CD4-positive, alpha-beta T cell treated with Interleukin-15 for 1 hour (primary cell): ENCODE measurements at places on chromosomes 1 and 21.

GRCh38 chr1:71885171-71885570 lies 397.2 kb downstream of the NEGR1 start:
- no peak for DNase-seq

DNA sequence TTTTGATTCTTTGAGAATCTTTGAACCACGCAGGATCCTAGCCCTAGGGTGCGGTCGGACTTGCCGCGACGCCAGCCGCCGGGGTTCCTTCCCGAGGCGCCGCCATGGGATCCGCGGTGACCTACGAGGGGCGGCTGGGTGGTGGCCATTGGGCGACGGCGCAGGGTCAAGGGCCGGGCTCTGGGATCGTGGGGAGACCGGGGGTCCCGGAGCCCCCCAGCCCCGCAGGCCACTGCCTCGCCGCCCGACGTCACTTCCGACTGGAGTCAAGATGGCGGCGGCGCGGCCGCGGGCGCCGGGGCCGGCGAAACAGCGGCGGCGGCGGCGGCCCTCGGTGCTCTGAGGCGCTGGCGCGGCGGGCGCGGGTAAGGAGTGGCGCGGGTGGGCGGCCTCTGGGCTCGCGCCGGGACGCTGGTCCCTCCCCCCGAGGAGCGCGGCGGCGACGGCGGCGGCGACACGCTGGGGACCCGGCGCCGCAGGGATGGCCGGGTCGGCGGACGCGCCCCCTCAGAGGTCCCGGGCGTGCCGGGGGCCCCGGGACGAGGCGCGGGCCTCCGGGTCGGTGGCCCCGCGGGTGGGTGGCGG lies at the start of gene PRDM2:
TSS of gene PRDM2 (plus strand) at position 253 of the 585 bp plus-strand sequence. CDS start 15,418 bp downstream, outside the sequence.
- DNase-seq, result peak; percentile 68

DNA sequence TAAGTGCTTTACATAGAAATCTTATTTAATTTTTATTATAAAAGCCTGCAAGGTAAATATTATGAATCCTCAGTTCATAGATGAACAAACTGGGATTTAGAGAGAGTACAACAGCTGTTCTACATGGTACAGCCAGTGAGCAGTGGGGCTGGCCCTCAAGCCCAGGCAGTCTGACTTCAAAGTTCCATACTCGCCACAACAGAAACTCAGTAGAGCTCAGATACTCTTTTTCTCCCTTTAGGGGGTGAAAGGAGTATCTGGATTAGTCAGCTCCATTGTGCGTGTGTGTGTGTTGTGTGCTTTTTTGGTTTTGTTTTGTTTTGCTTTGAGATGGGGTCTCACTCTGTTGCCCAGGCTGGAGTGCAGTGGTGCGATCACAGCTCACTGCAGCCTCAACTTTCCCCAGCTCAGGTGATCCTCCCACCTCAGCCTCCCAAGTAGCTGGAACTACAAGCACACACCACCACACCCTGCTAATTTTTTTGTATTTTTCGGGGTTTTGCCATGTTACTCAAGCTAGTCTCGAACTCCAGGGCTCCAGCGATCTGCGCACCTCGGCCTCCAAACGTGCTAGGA lies 378.5 kb downstream of the SMYD3 start:
- DNase-seq, result no peak

DNA sequence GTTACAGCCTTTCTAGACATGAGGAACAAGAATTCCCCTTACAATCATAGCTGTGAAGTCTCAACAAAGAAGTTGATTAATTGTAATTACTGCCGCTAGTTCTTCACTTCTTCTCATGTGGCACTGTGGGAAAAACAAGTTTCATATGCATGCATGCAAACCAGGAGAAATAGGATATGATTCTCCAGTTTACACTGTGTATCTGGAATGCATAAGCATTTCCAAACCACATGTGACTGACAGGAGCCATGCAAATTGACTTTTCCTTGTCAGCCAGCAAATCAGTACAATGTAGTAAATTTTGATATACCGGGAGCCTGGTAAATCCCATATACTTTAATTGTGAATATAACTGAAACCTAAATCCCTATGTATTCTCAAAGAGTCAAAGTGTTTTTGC lies 279.3 kb downstream of the PAPPA2 start:
- no peak for DNase-seq

- no peak for DNase-seq
Measured at GRCh38 chr1:60573726-60574409, 500.3 kb upstream of the C1orf87 start.

DNA sequence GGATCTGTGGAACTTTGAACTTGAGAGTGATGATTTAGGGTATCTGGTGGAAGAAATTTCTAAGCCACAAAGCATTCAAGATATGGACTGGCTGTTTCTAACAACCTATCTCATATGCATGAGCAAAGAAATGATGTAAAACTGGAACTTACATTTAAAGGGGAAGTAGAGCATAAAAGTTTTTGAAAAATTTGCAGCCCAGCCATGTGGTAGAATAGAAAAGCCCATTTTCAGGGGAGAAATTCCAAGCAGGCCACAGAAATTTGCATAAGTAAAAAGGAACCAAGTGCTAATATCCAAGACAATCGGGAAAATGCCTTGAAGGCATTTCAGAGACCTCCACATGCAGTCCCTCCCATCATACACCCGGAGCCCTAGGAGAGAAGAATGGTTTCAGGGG lies 15.7 kb downstream of the RIIAD1 start:
- DNase-seq, result no peak

- peak; percentile 86 for DNase-seq
Measured at GRCh38 chr1:31937300-31938183, 626 bp downstream of the PTP4A2 start.

GRCh38 chr1:221611656-221612046 lies 130.2 kb downstream of the DUSP10 start:
- DNase-seq, result no peak

- DNase-seq, result no peak
Measured at GRCh38 chr1:211518330-211519289, 26.6 kb upstream of the RD3 start.

DNA sequence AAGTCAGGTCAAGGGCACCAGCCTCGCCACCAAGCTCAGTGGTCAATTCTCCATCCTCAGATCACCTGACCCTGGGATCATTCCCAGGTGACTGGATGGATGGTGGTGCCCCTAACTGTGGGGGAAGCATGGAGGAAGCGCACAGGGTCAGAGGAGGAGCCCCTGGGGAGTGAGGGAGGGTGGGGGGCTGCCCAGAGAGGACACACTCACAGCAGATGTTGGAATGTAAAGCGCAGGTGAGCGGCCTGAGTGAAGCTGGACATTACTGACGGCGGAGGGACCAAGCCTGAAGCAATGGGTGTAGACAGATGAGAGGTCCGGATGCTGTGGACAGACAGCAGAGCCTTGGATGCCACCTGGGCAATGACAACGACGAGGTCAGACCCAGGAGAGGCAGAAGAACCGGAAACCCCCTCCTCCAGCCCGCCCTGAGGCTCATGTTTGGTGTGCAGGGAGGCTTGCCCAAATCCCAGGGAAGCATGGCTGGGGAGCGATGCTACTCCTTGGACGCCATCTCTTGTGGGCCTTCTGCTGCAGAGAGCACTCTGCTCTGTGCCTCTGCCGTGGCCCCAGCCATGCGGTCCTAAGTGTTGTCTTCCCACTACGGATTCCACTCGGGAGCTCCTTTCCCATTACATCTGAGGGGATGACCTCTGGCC lies 5.7 kb upstream of the CPLANE2 start:
- no peak for DNase-seq

DNA sequence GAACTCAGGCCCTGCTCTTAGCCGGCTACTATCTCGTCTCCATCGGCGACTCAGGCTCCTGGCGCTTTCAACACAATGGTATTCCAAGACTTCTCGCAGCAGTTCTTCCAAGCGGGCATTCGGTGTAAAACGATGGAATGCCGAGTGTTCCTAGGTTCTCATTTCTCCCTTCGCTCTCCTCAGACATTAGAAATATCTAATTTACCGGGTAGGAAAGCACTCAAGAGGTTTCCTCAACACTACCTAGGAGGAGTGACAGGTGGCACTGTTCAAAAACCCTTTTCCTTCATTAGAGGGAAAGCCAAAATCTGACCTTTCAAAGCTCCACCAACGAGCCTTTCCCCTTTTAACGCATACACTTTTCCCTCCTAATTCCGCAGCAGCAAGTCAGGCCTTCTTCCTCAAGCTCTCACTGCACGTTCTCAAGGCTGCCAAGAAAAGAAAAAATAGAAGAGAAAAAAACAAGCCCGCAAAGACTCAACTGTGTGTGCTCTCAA lies 601 bp downstream of the UBE2G2 start:
- no peak for DNase-seq

- peak; percentile 96 for DNase-seq
Measured at GRCh38 chr1:145996433-145997015, at the start of gene TXNIP. TXNIP (minus strand) TSS chr1:145996579; CDS start chr1:145996266, 313 bp downstream.

- no peak for DNase-seq
Measured at GRCh38 chr1:241115784-241116183, 241.2 kb downstream of the RGS7 start.

- DNase-seq, result no peak
Measured at GRCh38 chr1:8363767-8364301, 45.9 kb downstream of the SLC45A1 start.

DNA sequence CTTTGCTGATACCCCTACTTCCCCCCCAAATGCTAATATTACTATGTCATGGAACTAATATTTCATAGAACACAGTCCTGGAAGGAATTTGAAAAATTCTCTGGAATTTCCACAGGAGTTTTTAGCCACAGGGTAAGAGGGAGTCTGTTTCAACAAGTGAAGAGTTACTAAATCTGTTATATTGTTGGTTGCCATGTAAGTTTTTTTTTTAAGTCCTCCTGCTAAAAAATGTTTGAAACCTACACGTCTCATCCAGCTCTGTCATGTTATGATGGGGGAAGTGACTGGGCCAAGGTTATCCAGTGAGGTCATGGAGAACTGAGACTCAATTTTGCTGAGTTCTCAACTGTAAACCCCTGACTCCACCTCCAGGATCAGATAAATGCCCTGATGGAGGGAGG lies 60.8 kb upstream of the USP24 start:
- no peak for DNase-seq

DNA sequence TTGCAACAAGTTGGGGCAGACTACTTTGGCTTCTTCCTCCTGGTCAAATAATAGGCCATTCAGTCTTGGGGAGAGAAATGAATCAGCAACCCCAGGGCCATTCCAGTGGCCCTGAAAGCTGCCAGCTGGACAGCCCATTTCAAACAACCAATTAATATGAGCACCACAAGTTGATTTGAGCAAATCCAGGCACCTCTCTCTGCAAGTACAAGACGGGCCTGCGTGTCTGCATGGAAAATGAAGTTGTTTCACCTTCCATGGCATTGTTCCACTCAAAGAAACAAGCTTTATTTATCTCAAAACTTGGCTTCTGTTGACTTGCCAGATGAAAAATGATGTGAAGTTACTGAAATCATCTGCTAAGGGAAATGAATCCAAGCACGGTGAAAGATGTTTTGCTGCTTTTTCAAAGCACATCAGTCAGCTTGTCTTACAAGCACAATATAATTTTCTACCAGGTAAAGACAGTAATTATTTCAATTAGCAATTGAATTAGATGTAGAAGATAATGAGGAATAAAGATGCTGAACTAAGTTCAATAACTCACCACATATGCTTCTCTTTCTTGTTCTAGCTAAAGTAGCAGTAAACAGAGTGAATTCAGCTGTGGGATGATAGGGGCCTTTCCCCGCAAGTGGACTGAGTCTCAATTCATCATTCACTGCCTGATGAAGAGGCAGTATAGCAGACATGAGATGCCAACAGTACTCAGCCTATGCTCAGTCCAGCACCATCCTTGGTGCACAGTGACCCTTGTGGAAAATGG lies 95.2 kb upstream of the SSX2IP start:
- no peak for DNase-seq

DNA sequence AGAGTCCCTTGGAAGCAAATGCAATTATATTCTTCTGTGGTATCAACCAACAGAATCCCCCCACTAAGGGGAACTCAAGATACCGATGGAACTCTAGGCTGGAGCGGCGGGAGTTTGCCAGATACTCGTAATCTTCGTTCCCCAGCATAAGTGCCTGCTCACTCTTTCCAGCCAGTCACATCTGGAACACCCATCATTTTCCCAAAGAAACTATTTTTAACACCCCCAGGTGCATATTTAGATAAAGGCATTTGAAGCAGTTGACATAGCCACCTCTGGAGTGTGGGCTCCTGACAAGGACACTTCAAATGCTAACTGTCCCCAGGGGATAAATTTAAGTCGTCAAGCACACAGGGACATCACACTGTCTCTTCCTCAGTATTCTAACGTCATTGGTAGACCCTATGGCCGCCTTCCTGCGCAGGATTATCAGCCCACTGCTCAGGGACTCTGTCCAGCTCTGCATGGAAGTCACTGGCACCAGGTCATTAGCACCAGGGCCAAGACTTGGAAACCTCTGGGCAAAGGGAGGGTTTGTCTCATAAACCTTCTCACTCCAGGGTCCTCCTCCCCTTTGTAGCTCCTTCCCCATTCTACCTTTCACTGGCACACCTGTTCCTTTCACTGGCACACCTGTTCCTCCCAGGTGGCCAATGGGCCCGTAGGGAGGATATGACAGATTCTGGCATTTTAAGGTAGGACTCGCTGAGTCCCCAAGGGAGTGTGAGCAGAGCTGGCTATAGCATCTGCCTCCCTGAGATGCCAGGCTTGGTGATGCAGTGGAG lies 48.8 kb downstream of the H3-3A start:
- DNase-seq, result no peak

DNA sequence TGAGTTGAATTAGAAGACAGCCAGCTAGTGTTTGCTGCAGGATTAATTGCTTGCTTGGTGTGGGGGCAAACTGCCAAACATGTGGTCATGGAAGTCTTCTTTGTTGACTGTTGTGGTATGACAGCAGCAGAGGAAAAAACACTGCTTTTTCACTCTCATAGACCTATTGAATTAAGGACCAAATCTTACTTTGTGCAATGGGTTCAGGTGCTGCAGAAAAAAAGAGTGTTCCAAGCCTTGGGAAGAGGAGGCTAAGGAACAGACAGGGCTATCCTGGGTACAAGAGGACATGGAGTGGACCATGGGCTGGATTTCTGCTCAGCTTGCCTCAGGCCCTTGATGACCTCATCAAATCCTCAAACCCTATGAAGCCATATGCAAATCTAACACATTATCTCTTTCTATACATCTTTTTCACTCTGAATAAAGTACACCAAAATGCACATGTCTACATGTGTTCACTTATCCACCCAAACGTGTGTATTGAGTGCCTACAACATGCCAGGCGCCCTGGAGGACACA lies 61.5 kb downstream of the SIPA1L2 start:
- DNase-seq, result no peak

DNA sequence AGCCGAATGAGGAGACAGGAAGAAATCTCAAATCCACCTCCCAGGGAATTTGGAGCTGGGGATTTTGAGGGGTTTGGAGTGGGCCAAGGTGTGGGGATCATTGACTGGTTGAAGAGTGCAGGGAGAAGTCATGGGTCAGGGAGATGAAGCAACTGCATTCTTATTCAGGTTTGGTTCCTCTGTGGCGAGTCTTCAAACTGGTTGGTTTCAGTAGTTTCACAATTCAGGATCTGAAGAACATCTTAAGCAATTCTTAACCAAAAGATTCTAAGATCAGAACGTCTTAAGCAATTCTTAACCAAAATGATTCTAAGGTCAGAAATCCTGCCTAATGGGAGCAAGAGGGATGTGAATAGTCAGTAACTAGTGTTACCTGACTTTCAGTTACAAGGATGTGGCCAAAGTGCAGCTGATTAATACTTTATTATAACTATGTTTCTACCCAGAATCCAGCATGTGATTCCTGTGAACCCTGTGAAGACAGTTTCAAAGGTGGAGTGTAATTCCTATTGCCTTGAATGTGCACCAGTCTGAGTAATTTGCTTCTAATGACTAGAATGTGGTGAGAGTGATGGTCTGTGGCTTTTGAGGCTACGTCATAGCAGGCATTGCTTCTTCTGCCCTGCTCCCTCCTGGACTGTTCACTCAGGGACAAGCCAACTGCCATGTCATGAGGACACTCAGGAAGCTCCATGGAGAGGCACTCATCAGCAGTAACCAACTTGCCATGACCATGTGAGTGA lies 61.2 kb downstream of the OLFML3 start:
- no peak for DNase-seq

GRCh38 chr1:226310637-226311195 lies 1.8 kb upstream of the LIN9 start:
- DNase-seq, result no peak
